Cortex of kidney (tissue), 1 donor: ENCODE measurements at places on chromosomes 7 and 10.

- DNase-seq: no peak
These were observed 226.2 kb downstream of the TCERG1L start for GRCh38 chr10:131085091-131085860.

DNA sequence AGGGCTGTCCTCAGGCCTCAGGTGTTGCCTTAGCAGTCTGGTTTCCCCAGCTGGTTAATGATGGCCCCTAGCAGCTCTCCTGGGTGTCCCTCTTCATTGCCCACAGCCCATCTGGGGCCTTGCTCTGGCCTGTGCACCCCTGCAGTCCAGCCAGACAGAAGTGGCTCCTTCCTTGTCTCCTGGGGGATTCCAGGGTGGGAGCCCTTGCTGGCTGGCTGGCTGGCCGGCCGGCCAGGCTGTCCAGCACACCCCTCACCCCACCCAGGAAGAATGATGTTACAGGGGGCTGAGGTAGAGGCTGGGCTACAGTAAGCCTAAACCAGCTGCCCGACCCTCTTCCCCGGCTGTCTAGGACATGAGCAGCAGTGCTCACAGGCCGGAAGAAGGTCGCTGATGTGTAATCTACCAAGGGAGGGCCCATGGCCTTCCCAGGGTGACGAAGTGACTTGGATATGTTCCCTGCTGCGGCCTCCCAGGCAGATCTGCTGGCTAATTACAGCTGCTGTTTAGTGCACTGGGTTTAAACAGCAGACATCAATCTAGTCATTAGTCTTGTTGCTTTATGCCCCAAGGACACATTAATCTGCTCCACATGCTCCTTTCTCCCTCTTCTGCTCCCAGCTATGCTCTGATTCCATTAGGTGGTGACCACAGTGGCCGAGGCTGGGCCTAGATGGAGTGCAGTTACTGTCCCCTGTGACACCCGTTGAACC, 53.8 kb upstream of the LRRC4 start:
- no peak for DNase-seq

DNA sequence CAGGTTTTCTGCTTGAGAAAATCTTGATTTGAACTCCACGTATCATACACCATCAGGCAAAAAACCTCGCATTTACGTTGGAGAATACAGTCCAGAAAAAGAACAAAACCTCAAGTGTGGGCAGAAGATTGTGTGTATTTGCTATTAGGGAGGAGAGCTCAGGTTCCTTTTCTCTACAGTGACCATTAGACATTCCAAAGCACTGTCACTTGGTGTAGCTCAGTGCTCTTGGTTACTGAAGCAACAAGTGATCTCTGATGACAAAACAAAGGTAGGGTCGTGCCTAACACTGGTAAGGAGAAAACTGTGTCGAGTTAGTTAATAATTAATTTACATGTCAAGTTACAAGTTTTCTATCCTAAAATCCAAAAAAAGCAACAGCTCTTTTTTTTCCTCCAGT, 72.6 kb downstream of the C1GALT1 start:
- DNase-seq: no peak

DNA sequence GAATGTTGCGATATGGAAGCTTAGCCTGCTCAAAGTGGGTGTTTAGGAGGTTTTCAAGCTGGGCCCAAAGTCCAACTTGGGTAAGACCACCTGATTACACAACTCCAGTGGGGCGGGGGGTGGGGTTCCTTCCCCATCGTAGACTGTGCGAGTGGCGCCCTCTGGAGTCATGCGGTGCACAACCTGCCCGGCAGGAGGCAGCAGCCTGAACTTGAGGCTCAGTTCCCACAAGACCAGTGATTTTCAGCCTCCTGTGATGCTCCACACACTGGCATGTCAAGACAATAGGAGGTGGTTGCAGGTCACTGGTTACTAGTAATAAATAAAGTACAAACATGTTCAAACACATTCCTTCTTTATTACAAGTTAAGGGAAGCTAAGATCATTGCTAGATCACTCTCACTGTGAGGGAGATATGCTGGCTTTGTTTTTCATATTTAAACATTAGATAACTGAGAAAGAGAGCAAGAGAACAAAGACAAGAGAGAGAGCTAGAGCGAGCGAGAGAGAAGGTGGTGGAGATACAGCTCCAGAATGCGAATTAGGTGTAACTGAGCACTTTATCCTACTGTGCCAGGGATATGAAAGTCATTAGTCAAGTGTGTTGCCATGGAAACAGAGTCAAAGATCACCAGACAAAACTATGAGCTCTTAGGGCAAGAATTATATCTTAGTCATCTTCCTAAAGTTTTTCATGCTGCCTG, 97.4 kb upstream of the BMPER start:
- no peak for DNase-seq
